Activated CD4-positive, alpha-beta T cell treated with anti-CD3 and anti-CD28 coated beads for 36 hours (primary cell): ENCODE measurements at places on chromosomes 1 and 21. TPM values are rescaled to one million over a fixed set of nuclear protein-coding genes. Genes with fewer than 3 reads are reported as not detected.

TNFAIP8L2 gene
- 19.2 TPM for total RNA-seq

MYOG gene
- not detected for total RNA-seq

SIK1 gene
- total RNA-seq: 9.6 TPM

FMO1 gene
- total RNA-seq: not detected

CAMSAP2 gene
- total RNA-seq: 3.0 TPM

FCAMR gene
- total RNA-seq: not detected

PADI1 gene
- total RNA-seq: not detected

PRCC gene
- 110 TPM for total RNA-seq

TXLNA gene
- total RNA-seq: 79.7 TPM
